ENCODE measurements at places on chromosomes 4 and X.

GRCh38 chr4:101205916-101206315, 141.4 kb downstream of the PPP3CA start:
- no peak overlapping the region for H3K27ac ChIP-seq
- H3K4me1 ChIP-seq = no peaks in the 10 kb centered on the region
- no peaks in the 10 kb centered on the region for H3K36me3 ChIP-seq
- no peak overlapping the region for H3K4me3 ChIP-seq
- H3K27me3 ChIP-seq = no peaks in the 10 kb centered on the region
- DNase-seq = peak; percentile 3

GRCh38 chrX:13007519-13008188, 32.7 kb downstream of the TMSB4X start:
- no peaks in the 10 kb centered on the region for H3K27me3 ChIP-seq
- H3K27ac ChIP-seq = peak overlapping the region; percentile 91
- H3K4me3 ChIP-seq = peak overlapping the region; percentile 35
- H3K36me3 ChIP-seq = no peaks in the 10 kb centered on the region
- H3K4me1 ChIP-seq = peaks cover 70% of the 10 kb centered on the region
- DNase-seq = no peak

DNA sequence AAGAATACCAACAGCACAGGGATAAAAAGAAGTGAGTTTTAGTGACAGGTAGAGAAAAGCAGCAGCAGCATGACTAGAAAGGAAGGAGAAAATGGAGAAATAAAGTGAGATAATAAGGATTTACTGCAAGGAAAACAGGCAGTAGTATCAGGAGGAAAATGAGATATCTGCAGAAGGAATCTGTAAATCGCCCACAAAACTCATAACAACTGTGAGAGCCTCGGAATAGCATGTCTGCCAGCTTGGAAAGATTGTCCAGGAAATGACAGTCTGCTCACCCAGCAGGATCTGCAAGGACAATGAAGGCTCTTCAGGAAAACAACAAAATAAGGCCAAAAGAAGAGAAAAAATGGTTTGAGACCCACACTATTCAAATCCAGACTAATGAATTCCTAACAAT, 47.4 kb downstream of the CXXC4 start:
- no peaks in the 10 kb centered on the region for H3K27me3 ChIP-seq
- H3K36me3 ChIP-seq = no peaks in the 10 kb centered on the region
- H3K27ac ChIP-seq = no peak overlapping the region
- DNase-seq = no peak
- no peaks in the 10 kb centered on the region for H3K4me1 ChIP-seq

DNA sequence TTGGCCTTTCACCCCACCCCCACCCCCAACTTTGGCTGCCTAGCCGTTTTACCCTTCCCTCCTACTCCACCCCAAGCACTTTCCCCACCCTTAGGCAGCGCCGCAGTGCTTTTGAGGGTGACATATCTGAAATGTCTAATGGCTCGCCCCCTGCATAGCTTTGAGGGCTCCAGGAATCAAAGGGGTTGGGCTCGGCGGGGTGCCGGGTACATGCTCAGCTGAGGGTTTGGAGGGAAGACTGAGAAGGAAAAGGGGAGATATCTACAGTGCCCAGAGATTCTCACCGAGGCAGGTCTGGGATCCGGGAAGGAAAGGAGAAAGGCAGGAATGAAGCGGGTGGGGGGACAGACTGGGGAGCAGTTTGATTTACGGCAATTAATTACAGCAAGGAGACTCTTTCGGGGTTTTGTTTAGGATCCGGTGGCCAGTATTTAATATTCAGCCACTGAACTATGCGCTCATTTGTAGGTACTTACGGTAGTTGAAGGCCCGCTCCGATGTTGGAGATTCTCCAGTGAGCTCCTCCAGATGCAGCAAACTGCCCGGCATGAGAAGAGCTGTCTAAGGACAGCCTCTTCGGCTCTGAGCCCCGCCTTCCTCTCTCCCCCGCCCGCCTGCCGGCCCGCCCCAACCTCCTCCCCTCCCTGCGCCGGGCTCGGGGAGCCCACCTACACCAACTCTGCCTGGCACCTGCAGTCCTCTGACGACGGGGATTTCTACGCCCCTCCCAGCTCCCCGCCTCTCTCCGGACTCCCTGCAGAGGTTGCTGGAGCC, at the start of gene IGSF1:
Gene IGSF1 (minus strand): TSS at position 569 of the 774 bp plus-strand sequence. CDS start 2,632 bp downstream, outside the sequence.
- no peak within 1 kb of the TSS for H3K4me3 ChIP-seq
- no peaks in the 10 kb centered on the region for H3K4me1 ChIP-seq
- no peaks in the 10 kb centered on the region for H3K27me3 ChIP-seq
- H3K36me3 ChIP-seq = no peaks in the 10 kb centered on the region
- DNase-seq = no peak
- H3K27ac ChIP-seq = no peak within 1 kb of the TSS

DNA sequence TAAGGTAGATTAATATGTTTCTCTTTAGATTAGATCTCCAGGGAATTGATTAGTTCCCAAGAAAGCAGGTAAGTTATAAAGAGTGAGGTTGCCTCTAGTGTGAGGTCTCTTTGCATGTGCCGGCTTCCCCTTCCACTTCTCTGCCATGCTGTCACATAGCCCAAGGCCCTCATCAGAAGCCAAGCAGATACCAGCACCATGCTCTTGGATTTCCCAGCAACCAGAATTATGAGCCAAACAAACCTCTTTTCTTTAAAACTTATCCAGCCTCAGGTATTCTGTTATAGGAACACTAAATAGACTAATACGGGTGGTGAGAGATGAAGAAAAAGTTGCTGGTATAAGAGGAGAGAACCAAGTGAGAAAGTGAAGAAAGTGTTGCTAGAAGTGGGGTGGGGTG, 15.1 kb downstream of the ANKRD50 start:
- H3K4me1 ChIP-seq = no peaks in the 10 kb centered on the region
- H3K27ac ChIP-seq = no peak overlapping the region
- H3K36me3 ChIP-seq = no peaks in the 10 kb centered on the region
- H3K4me3 ChIP-seq = no peak overlapping the region

- H3K27me3 ChIP-seq = no peaks in the 10 kb centered on the region
- H3K4me1 ChIP-seq = no peaks in the 10 kb centered on the region
- H3K36me3 ChIP-seq = no peaks in the 10 kb centered on the region
- no peak for DNase-seq
- no peak overlapping the region for H3K4me3 ChIP-seq
These were observed 14.8 kb downstream of the TBC1D1 start for GRCh38 chr4:37905533-37906169.

- no peaks in the 10 kb centered on the region for H3K27me3 ChIP-seq
- H3K36me3 ChIP-seq = no peaks in the 10 kb centered on the region
- H3K27ac ChIP-seq = no peak overlapping the region
- H3K4me1 ChIP-seq = peaks cover 13% of the 10 kb centered on the region
- H3K4me3 ChIP-seq = no peak overlapping the region
These were observed 39.1 kb downstream of the TMEM164 start for GRCh38 chrX:110041980-110042379.

GRCh38 chr4:65624651-65625050, 45.6 kb downstream of the EPHA5 start:
- no peak overlapping the region for H3K27ac ChIP-seq
- H3K36me3 ChIP-seq = no peaks in the 10 kb centered on the region
- no peak for DNase-seq
- no peaks in the 10 kb centered on the region for H3K4me1 ChIP-seq
- H3K4me3 ChIP-seq = no peak overlapping the region

GRCh38 chr4:70179811-70180210, 15.7 kb upstream of the ODAM start:
- H3K27ac ChIP-seq = no peak overlapping the region
- H3K27me3 ChIP-seq = no peaks in the 10 kb centered on the region
- H3K4me3 ChIP-seq = no peak overlapping the region
- H3K36me3 ChIP-seq = no peaks in the 10 kb centered on the region
- H3K4me1 ChIP-seq = no peaks in the 10 kb centered on the region
